Osteocyte (in vitro differentiated cells): ENCODE measurements at places on chromosomes 5 and 9. TPM values are rescaled to one million over a fixed set of nuclear protein-coding genes. Genes with fewer than 3 reads are reported as not detected.

DNA sequence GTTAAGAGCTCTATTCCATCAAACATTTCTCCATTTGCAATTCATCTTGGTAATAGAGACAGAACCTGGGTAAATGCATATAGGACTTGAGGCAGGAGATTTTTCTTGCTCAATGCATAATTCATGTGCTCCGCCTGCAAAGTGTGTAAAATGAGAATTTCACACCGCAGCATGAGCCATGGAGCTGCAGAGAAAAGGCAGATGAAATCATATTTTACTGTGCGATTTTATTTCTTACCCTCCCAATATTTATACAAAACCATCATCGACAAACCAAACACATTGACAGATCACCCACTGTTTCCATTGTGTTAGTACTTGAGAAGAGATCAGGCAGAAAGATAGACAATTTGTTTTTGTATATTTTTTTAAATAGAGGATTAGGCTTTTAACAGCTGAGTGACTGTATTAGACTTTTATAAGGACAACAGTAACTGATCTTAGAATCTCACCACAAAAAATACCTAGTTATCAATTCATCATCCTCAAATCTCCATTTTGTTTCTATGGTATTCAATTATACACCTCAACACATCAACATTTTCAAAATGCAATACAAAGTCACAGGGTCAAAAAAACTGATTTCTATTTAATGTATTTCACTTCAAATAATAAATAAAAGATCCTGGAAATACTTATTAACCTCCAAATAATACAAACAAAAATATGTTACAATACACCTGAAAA lies 191.1 kb downstream of the AP3B1 start:
- H3K27ac ChIP-seq: no peak overlapping the region
- H3K36me3 ChIP-seq: peaks cover 24% of the 10 kb centered on the region
- H3K4me1 ChIP-seq: peaks cover 4% of the 10 kb centered on the region
- no peak for DNase-seq
- no peaks in the 10 kb centered on the region for H3K27me3 ChIP-seq
- no peak overlapping the region for H3K4me3 ChIP-seq

DNA sequence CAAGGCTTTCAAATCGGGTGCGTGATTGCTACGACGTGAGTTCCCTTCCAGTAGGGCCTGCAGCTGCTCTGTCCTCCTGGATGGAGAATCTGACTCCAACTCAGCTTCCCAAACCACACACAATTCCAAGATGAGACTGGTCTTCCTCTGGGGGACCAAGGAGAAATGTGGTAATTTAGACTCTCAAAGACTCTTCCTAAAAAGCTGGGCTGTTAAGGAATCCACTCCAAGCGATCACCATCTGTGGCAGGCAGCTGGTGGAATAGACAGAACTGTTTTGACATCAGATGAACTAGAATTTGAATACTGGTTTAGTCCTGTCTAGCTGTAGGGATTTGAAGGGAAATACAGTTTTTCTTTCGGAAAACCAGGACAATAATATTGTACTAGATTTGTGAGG lies 130.7 kb upstream of the KLF4 start:
- DNase-seq: no peak
- H3K27me3 ChIP-seq: peaks cover 7% of the 10 kb centered on the region
- H3K36me3 ChIP-seq: no peaks in the 10 kb centered on the region
- peaks cover 6% of the 10 kb centered on the region for H3K4me1 ChIP-seq
- H3K27ac ChIP-seq: no peak overlapping the region

GRCh38 chr5:140367256-140368013 lies 7.4 kb downstream of the SLC4A9 start:
- no peak overlapping the region for H3K27ac ChIP-seq
- DNase-seq: no peak
- no peaks in the 10 kb centered on the region for H3K27me3 ChIP-seq
- no peak overlapping the region for H3K4me3 ChIP-seq
- H3K4me1 ChIP-seq: peaks cover 3% of the 10 kb centered on the region

- no peaks in the 10 kb centered on the region for H3K27me3 ChIP-seq
- DNase-seq: no peak
- no peak overlapping the region for H3K4me3 ChIP-seq
- no peaks in the 10 kb centered on the region for H3K36me3 ChIP-seq
- peaks cover 9% of the 10 kb centered on the region for H3K4me1 ChIP-seq
Observed at GRCh38 chr5:91266184-91266705, 116.9 kb downstream of the ARRDC3 start.

GRCh38 chr9:36035006-36035405 lies 1.7 kb upstream of the RECK start:
- H3K36me3 ChIP-seq: no peaks in the 10 kb centered on the region
- peak overlapping the region; percentile 10 for H3K4me3 ChIP-seq
- peaks cover 36% of the 10 kb centered on the region for H3K4me1 ChIP-seq
- no peak overlapping the region for H3K27ac ChIP-seq
- DNase-seq: no peak

GRCh38 chr9:112495614-112496013 lies 9.0 kb downstream of the KIAA1958 start:
- peaks cover 29% of the 10 kb centered on the region for H3K36me3 ChIP-seq
- no peak overlapping the region for H3K27ac ChIP-seq
- no peak for DNase-seq
- H3K27me3 ChIP-seq: no peaks in the 10 kb centered on the region
- no peak overlapping the region for H3K4me3 ChIP-seq

GRCh38 chr9:129630967-129631673 lies 5.2 kb downstream of the NTMT1 start:
- H3K27me3 ChIP-seq: no peaks in the 10 kb centered on the region
- H3K36me3 ChIP-seq: peaks cover 19% of the 10 kb centered on the region
- no peak for DNase-seq
- H3K27ac ChIP-seq: peak overlapping the region; percentile 81

GRCh38 chr9:113219186-113219936 lies 1.7 kb downstream of the FKBP15 start:
- peaks cover 40% of the 10 kb centered on the region for H3K4me1 ChIP-seq
- H3K27ac ChIP-seq: peak overlapping the region; percentile 0
- H3K36me3 ChIP-seq: peaks cover 11% of the 10 kb centered on the region
- peak overlapping the region; percentile 99 for H3K4me3 ChIP-seq
- H3K27me3 ChIP-seq: no peaks in the 10 kb centered on the region
- DNase-seq: no peak

DNA sequence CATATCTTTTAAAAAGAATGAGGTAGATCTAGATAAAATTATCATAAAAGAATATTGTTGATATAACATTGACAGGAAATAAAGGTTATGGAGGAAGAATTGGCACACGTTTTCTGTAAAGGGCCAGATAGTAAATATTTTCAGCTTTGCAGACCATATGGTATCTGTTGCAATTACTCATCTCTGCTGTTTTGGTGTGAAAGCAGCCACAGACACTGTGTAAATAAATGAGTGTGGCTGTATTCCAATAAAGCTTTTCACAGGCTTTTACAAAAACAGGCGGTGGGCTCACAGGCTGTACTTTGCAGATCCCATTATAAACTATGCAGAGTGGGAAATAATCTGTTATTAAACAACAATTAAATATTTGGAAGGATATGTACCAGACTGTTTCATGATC lies 87.4 kb downstream of the SGCD start:
- H3K4me3 ChIP-seq: no peak overlapping the region
- no peaks in the 10 kb centered on the region for H3K27me3 ChIP-seq
- H3K4me1 ChIP-seq: peaks cover 44% of the 10 kb centered on the region
- DNase-seq: no peak
- H3K36me3 ChIP-seq: no peaks in the 10 kb centered on the region

- no peak overlapping the region for H3K27ac ChIP-seq
- no peaks in the 10 kb centered on the region for H3K27me3 ChIP-seq
- H3K36me3 ChIP-seq: no peaks in the 10 kb centered on the region
- no peak overlapping the region for H3K4me3 ChIP-seq
- H3K4me1 ChIP-seq: no peaks in the 10 kb centered on the region
- DNase-seq: no peak
Observed at GRCh38 chr5:118862596-118862995, 125.8 kb downstream of the DTWD2 start.

DNA sequence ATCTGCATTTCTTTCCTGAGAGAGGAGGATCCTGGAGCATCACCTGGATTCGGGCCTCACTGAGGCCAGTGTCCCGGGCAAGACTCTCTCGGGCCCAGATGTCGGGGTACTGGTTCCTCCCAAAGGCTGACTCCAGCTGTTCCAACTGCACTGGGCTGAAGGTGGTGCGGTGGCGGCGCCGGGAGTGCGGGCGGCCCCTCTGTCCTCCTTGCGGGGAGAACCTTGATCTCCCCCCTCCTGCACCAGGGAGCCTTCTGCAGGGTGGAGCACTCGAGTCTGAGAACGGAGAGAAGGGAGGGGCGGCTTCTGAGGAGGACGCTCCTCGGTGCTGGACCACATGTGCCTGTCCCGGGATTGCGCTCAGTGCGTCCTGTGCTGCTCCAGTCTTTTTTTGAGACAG lies 2.0 kb downstream of the PROP1 start:
- no peak overlapping the region for H3K27ac ChIP-seq
- H3K27me3 ChIP-seq: peaks cover 7% of the 10 kb centered on the region
- peak; percentile 80 for DNase-seq
- H3K4me3 ChIP-seq: no peak overlapping the region

- H3K27ac ChIP-seq: no peak overlapping the region
- no peak overlapping the region for H3K4me3 ChIP-seq
- no peaks in the 10 kb centered on the region for H3K4me1 ChIP-seq
- no peaks in the 10 kb centered on the region for H3K36me3 ChIP-seq
Observed at GRCh38 chr5:179225387-179225786, 119.9 kb downstream of the ADAMTS2 start.

DNA sequence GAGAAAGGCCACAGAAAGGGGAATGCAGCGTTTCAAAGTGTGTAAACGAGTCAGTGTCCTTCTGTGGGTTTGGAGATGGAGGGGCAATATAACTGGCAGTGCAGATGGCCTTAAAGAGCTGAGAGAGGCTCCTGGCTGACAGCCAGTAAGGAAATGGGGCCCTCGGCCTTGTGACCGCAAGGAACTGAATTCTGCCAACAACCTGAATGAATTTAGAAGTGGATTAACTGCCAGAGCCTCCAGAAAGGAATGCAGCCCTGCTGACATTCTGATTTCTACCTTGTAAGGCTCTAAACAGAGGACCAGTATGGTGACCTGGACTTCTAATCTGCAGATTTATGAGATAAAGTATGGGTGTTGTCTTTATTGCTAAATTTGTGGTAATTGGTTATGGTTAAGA lies 17.5 kb upstream of the NREP start:
- H3K4me1 ChIP-seq: peaks cover 62% of the 10 kb centered on the region
- no peak overlapping the region for H3K4me3 ChIP-seq
- peak overlapping the region; percentile 77 for H3K27ac ChIP-seq
- H3K27me3 ChIP-seq: no peaks in the 10 kb centered on the region

- no peaks in the 10 kb centered on the region for H3K4me1 ChIP-seq
- H3K27ac ChIP-seq: no peak overlapping the region
- no peak overlapping the region for H3K4me3 ChIP-seq
- peaks cover 2% of the 10 kb centered on the region for H3K36me3 ChIP-seq
- no peak for DNase-seq
Observed at GRCh38 chr9:13841746-13842462, 472.0 kb downstream of the NFIB start.

GRCh38 chr9:134339183-134339806 lies 13.0 kb downstream of the RXRA start:
- no peak overlapping the region for H3K27ac ChIP-seq
- H3K27me3 ChIP-seq: no peaks in the 10 kb centered on the region
- no peak for DNase-seq
- H3K4me3 ChIP-seq: no peak overlapping the region

DNA sequence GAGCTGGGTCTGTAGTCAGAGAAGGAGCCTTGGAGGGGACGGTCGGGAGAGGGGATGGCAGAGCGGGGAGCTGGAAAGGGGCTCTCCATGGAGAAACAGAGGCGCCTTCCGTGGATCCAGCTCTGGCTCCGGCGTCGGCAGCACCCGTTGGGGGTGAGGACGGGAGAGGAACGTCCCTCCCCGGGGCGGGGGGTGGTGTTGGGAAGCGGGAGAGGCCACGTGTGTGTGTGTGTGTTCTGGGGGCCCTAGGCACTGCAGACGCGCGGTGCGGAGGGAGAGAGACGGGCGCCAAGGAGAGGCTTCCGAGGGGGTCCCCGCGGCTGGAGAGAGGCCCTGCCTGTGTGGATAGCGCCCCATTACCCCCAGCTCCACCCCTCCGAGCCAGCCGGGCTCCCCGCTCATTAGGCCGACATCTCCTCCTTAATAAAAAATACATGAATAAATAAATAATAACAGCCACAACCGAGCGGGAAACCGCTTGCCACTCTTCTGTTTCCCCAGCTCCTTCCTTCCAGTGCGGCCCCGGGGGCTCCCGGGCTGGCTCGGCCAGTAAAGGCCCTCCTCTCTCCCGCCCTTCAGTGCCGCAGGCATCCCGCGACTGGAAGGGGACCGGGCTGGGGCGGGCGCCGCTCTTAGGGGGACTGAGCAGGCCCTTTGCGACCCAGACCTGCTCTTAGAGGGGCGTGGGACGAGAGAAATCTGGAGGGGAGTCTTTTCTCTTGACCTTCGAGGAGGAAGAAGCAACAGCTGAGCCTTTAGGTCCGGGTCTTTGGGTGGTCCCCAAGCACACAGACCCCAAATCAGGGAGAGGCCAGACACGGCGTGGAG lies 71.3 kb upstream of the ARAP3 start:
- DNase-seq: no peak
- no peak overlapping the region for H3K27ac ChIP-seq
- H3K36me3 ChIP-seq: peaks cover 2% of the 10 kb centered on the region

GRCh38 chr5:179765400-179765799 lies 28.4 kb upstream of the LTC4S start:
- peak overlapping the region; percentile 27 for H3K4me3 ChIP-seq
- H3K27ac ChIP-seq: peak overlapping the region; percentile 91
- H3K27me3 ChIP-seq: no peaks in the 10 kb centered on the region
- H3K36me3 ChIP-seq: peaks cover 16% of the 10 kb centered on the region
- DNase-seq: no peak
- peaks cover 66% of the 10 kb centered on the region for H3K4me1 ChIP-seq

DNA sequence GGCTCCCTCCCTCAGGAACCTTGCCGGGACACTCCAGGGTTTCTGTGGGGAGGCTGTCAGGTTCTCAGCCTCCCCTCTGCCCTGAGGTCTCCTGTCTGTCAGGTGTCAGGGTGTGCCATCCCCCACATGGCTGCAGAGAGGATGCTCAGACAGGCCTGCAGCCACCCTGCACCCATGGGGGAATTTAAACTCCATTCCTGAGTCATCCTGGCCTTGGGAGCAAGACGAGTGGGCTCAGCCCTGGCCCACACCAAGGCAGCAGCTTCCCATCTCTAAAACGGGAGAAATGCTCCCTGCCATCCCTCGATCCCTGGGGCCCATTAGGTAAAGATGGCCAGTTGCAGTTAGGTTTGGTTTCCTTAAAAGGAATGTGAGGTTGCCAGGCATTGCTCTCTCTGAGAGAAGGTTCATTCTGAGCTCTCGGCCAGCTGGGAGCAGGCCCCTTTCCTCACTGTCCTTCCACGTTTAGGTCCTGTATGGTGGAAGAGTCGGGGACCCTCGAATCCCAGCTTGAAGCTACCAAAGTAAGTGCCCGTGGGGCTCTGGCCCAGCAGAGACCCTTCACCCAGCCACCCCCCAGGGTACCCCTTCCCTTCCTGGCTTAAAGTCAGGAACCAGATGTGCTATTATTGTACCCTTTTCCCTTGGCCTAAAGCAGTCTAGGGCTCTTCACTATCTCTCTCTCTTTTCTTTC lies 26.6 kb downstream of the DYNC2I2 start:
- DNase-seq: no peak
- no peak overlapping the region for H3K4me3 ChIP-seq
- peaks cover 16% of the 10 kb centered on the region for H3K4me1 ChIP-seq
- H3K27me3 ChIP-seq: no peaks in the 10 kb centered on the region
- peaks cover 58% of the 10 kb centered on the region for H3K36me3 ChIP-seq

Gene GLDC
- total RNA-seq: 0.71 and 0.78 TPM in 2 replicates

Gene C1QTNF2
- total RNA-seq: 0.16 and 0.19 TPM in 2 replicates

Gene AIF1L
- 26.3 and 31.1 TPM in 2 replicates for total RNA-seq

Gene HAPLN1
- total RNA-seq: 114 and 124 TPM in 2 replicates

Gene IGIP
- 4.1 and 4.3 TPM in 2 replicates for total RNA-seq

Gene NEUROG1
- not detected in 2 replicates for total RNA-seq

Gene S1PR3
- 1.6 and 2.1 TPM in 2 replicates for total RNA-seq

Gene PRSS3
- not detected in 2 replicates for total RNA-seq

Gene DMRT1
- total RNA-seq: not detected in 2 replicates

Gene PCDHGB2
- 0.50 and 0.59 TPM in 2 replicates for total RNA-seq

Gene TMEM245
- 40.0 and 41.0 TPM in 2 replicates for total RNA-seq

Gene PRKAA1
- 85.2 and 91.1 TPM in 2 replicates for total RNA-seq
